Tongue (tissue), 3 donors: ENCODE measurements at places on chromosomes 3 and 15. TPM values are rescaled to one million over a fixed set of nuclear protein-coding genes. Genes with fewer than 3 reads are reported as not detected.

Gene VGLL4
- 75.6 TPM for total RNA-seq

Gene DGKG
- 2.2 TPM for total RNA-seq

Gene SLC28A1
- not detected for total RNA-seq

Gene UTS2B
- not detected for total RNA-seq

Gene AP2M1
- total RNA-seq, result 161 TPM
